ENCODE measurements at places on chromosomes 4 and X.

- DNase-seq = peak; percentile 4
Observed at GRCh38 chr4:915595-915994, 16.5 kb downstream of the GAK start.

GRCh38 chr4:38728631-38729141 lies 54.1 kb downstream of the TLR10 start:
- no peak for DNase-seq

- DNase-seq = no peak
Observed at GRCh38 chrX:2962381-2962780, 33.2 kb upstream of the ARSD start.

GRCh38 chr4:104826171-104826570 lies 320.5 kb upstream of the TET2 start:
- DNase-seq = no peak

GRCh38 chr4:84269536-84270044 lies 229.5 kb downstream of the NKX6-1 start:
- DNase-seq = no peak

GRCh38 chr4:105210916-105211315 lies 64.2 kb downstream of the TET2 start:
- DNase-seq = no peak

GRCh38 chr4:17550549-17550948 lies 26.4 kb upstream of the LAP3 start:
- DNase-seq = no peak

DNA sequence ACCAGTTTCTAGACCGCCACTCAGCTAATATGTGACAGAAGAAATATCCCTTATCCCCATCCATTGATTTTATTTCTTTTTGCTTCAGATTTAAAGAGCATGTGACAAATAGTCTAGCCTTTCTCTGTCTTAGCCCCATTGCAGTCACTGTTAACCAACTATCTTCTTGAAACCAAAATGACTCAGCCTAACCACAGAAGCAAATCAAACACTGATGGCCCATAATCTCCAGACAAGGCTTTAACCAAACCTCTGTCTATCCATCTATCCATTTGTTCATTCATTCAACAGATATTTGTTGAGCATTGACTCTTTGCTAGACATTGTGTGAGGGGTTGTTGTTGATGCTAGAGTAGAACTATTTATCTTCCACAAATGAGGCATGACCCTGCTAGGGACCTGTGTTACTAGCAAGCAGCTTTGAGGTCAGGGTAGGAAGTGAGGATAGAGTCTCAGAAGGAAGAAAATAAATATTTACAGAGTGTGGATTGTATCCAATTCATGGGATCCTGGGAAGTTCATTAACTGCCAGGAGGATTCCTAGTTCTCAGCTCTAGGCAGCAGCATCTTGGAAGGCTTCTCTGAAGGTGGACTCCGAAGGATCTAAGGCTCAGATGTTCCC lies 22.5 kb downstream of the HNRNPH2 start:
- DNase-seq = no peak

- no peak for DNase-seq
Observed at GRCh38 chr4:158255727-158256324, 45.5 kb downstream of the TMEM144 start.

DNA sequence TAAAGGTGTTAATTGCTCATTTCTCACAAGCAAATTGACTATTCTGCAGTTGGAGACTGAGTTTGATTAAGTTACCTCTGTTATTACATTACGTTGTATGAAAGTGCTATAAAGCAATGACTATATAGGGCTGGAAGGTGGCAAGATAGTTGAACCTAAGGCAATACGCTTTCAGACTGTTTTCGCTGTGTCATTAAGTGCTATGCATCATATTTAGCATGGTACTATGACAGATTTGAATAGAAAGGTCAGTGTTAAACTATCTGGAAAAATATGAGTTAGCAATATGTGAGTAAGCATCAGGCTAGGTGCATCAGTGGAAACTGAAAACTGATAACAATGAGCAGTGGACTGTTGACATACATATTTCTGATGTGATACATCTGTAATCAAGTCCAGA lies 206.0 kb upstream of the ARHGAP24 start:
- no peak for DNase-seq

- no peak for DNase-seq
Observed at GRCh38 chrX:112714357-112714918, 34.7 kb upstream of the LHFPL1 start.

GRCh38 chr4:66034262-66034661 lies 364.0 kb upstream of the EPHA5 start:
- no peak for DNase-seq

- DNase-seq = no peak
Observed at GRCh38 chr4:23297327-23297726, 592.5 kb downstream of the PPARGC1A start.

- peak; percentile 44 for DNase-seq
Observed at GRCh38 chr4:106986486-106986885, 49.6 kb downstream of the DKK2 start.

DNA sequence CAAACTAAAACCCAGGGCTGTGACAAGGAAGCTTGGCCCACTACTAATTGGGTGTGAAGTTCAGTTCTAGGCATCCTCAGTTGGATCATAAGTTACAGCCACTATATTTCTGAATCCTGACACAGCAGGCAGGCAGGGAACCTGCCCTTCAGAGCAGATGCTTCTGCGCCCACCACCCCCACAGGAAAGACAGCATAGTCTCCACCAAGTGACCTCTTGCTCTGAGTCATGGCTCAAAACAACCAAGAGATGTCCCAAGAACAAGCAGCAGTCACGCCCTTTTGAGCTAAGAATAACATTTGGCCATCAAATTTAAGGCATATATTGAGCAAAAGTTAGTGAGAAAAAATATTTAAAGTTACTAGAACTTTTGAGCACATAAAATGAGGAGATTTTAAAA lies 170.7 kb upstream of the SMARCAD1 start:
- DNase-seq = no peak

DNA sequence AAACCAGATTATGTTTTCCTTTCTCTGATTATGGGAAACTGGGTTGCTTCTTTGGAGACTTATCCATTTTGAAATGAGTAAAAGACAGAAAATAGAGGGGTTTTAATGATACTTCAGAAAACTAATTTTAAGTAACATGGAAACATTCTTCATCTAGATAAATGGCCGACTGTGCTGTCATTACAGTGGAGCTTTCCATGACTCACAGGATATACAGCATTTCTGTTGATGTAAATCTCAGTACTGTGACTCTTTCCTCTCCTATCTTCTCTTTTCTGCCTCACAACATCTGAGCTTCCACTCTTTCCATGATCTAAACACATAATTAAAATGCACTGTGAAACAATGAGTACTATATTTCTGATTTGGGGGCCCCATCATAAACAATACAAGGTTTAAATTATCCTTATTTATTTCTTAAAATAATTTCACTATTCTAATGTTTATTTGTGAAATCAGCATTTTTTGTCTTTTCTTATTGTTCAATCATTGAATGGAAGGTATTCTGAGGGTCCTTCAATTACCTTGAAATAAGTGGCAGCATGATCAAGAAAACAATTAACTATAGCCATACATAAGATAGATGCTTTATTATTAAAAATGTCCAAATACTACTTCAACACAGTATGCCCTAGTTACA lies 19.3 kb downstream of the SEC24D start:
- no peak for DNase-seq

DNA sequence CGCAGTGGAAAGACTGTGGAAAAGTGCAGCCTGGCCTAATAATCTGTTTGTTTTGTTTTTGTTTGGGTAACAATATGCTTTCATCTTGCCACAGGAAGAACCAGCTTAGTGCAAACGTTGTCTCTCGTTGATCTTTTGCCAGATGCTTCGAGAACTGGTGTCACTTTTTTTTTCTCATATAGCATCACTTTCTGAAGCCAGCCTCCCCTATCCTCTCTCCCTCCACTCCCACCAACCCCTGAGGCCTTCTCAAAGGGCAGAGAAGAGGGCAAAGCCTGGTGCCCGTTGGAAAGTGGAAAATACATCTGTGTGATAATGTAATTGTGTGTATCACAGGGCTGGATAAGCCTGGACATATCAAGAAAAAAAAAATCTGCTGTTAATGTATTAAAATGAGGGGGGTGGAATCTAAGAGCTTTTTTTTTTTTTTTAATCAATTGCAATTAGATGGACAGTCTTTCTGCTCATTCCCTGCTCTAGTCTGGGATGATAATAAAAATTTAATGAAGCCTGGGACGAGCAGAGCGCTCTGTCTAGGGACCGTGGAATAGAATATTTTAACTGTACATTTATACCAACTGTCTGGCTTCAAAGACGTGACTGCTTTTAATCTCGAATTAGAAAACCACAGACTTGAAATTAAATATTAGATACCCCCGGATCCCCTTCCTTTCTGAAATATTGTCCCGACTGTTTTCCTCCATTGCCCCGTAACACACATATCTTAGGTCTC lies 8.1 kb downstream of the POU4F2 start:
- no peak for DNase-seq

DNA sequence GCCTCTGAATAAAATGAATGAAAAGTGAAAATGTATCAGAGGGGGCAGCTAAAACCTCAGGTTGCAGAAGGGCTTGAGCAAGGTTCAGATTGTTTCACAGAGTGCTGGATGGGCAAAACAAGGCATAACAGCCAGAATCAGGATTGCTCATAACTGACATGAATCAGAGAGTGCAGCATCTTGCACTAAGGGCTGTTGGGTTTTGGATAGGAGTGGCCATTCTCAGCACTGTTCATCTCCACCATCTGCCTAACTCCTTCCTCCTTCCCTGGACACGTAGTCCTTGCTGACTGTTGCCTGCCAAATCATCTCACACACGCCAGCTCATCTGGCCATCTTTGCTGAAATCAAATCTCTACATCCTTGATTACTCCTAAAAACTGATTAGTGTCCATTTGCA lies 75.3 kb upstream of the C1QTNF7 start:
- DNase-seq = no peak

DNA sequence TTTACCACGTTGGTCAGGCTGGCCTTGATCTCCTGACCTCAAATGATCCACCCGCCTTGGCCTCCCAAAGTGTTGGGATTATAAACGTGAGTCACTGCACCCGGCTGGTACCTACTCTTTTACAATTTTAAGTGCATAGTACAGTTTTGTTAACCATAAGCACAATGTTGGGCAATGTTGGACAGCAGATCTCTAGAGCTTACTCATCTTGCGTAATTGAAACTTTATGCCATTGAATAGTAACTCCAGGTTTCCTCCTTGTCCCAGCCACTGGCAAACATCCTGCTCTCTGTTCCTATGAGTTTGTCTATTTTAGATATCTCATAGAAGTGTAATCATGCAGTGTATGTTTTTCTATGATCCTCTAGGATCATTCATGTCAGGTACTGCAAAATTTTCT lies 9.3 kb upstream of the CPE start:
- DNase-seq = no peak

- DNase-seq = no peak
Observed at GRCh38 chr4:79756140-79756895, 316.7 kb downstream of the ANTXR2 start.

GRCh38 chr4:19631814-19632213 lies 619.9 kb upstream of the SLIT2 start:
- DNase-seq = no peak

DNA sequence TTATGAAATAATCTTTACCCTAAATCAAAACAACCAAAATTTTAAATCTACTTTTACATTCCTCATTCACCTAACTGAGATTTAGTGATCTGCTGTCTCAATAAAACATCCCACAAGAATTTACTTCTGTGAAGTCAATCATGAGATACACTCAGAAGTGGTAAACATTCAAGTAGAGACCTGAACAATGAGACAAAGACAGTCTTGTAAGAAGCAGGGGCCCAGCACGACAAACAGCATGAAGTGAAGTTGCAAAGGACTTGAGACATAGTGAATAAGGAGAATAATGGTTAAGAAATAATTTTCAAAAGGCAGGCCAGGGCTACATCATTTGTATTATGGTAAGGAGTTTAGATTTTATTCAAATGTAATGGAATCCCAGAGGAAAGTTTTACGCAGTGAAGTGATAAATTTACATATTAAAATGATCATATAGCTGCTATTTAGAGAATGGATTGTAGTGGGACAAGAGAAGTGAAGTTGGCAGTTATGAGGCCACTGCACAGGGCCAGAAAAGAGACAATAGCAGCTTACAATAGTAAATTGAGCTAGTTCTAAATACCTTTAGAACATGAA lies 101.9 kb downstream of the MAB21L2 start:
- no peak for DNase-seq

DNA sequence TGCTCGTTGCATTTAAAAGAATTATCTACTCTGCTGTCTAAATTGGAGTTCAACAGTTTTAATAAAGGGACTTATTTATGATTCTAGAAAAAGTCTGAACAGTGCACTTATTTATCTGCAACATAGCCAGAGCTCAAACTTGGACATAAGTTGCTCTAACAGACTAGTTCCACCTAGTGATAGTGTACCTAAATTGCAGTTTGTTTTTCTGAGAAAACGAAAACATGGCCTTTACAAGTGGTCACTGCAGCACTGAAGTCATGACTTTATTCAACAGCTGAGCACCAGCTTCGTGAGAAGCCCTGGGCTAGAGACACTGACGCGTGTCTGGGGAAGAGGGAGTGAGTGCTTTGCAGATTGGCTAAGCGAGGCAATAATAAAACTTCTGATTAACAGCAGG lies 77.3 kb upstream of the IGSF1 start:
- no peak for DNase-seq

GRCh38 chr4:112341033-112341432 lies 43.9 kb downstream of the ALPK1 start:
- DNase-seq = no peak

GRCh38 chr4:76214177-76214675 lies 602 bp upstream of the SCARB2 start:
- DNase-seq = no peak

DNA sequence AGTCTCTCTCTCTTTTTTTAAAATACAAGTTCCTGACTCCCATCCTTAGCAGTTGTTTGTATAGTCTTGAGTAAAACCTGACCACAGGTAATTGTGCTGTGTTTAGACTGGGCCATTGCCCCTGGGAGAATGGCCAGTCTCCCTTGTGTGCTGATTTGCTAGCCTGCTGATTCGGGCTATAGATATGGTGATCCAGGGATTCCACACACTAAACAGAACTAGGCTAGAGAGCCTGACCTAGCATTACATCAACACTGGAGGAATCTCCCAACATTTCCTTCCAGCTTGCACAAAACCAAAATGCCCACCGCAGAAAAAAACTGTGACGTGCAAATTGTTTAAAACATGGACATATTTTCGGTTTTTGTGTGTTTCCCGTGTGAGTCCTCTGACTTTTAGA lies 5.1 kb downstream of the UPRT start:
- no peak for DNase-seq

GRCh38 chr4:24024605-24025004 lies 134.8 kb upstream of the PPARGC1A start:
- no peak for DNase-seq
